ENCODE measurements at places on chromosomes 6 and 20.

DNA sequence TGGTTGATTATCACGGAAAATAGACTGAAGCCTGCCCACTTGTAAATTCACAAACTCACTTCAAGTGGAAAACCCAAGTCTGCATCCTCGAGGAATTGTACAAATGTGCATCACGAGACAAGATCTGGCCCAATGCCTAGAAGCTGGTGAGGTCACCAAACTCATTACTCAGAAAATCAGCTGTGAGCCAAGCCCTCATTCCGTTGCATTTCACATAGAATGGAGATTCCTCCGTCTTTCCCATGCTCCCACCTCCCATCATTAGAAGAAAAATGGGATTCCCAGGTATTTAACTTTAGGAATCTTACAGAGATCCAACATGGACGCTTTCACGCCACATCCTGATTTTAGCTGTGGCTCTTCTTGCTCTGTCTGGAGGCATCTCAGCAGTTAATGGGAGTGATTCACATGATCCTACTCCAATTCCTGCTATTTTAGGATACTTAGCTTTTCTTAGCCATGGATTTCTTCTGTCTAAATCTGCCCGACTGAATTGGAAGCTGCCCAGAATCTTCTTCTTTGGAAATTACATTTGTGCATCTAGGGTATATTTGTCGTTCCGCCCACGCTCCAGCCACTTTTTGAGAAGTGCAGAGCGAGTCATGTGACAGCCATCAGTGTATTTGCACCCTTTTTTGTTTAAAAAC lies 68.7 kb upstream of the STMND1 start:
- peak overlapping the region; percentile 2 for H3K4me3 ChIP-seq
- H3K36me3 ChIP-seq: no peaks in the 10 kb centered on the region
- H3K4me1 ChIP-seq: peaks cover 17% of the 10 kb centered on the region
- H3K27me3 ChIP-seq: no peaks in the 10 kb centered on the region

DNA sequence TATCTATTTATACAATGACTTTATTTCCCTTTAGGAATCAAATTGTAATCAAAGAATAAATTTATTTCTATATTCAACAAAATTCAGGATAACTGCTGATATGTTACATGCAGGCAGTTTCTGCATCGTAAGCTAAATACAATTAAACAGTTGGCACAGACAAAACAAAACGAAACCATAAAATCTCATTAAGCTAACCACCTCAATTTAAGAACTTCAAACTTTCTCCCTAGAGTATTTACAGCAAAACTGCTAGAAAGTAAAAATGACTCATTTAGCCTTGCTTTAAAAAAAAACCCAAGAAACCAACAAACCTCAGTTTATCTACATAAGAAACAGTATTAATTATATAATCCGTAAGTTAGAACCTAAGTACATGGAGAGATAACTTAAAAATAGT lies 17.1 kb downstream of the SSR1 start:
- H3K4me1 ChIP-seq: no peaks in the 10 kb centered on the region
- H3K4me3 ChIP-seq: no peak overlapping the region
- no peaks in the 10 kb centered on the region for H3K27me3 ChIP-seq
- peaks cover 6% of the 10 kb centered on the region for H3K36me3 ChIP-seq
- DNase-seq: no peak
- no peak overlapping the region for H3K27ac ChIP-seq

DNA sequence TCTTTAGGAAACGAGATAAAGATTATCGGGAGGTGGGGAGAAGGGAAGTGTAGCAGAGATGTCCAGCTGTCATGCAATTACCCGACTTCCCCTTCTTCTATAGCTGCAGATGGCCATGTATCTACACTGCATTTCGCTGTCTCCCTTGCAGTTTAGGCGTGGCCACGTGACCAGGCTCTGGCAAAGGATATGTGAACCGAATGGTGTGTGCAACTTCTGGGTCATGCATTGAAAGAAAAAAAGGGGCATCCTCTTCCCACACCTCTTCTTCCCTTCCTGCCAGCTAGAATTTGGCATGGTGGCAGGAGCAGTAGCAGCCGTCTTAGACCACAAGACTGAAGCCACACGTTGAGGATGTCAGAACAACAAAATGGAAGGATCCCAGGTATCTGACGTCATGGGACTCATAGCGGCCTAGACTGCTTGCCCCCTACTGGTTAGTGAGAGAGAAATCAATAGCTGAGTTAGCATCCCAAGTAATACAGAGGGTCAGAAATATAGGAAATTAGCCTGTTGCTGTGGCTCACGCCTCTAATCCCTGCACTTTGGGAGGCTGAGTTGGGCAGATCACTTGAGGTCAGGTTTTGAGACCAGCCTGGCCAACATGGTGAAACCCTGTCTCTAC lies 32.8 kb downstream of the TCF15 start:
- H3K4me3 ChIP-seq: no peak overlapping the region
- H3K27ac ChIP-seq: no peak overlapping the region
- H3K36me3 ChIP-seq: no peaks in the 10 kb centered on the region
- H3K27me3 ChIP-seq: peaks cover 14% of the 10 kb centered on the region

DNA sequence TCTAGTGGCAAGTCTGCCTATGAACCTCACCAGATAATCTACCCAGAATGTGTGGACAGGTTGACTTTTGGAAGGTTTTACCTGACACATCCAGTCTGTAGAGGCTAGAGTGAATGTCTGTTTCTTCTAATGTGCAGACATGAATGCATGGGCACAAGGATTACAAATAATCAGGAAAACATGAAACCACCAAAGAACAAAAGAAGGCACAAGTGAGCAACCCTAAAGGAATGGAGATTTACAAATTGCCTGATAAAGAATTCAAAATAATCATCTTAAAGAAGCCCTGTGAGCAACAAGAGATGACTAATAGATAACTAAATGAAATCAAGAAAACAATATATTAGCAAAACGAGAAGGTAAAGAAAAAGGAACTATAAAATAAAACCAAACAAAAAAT lies 876.1 kb upstream of the ADGRB3 start:
- H3K36me3 ChIP-seq: no peaks in the 10 kb centered on the region
- H3K4me1 ChIP-seq: no peaks in the 10 kb centered on the region
- no peak for DNase-seq
- no peak overlapping the region for H3K4me3 ChIP-seq
- no peaks in the 10 kb centered on the region for H3K27me3 ChIP-seq

GRCh38 chr6:4274382-4275082 lies 139.2 kb upstream of the ECI2 start:
- H3K4me1 ChIP-seq: no peaks in the 10 kb centered on the region
- no peaks in the 10 kb centered on the region for H3K36me3 ChIP-seq
- no peak overlapping the region for H3K4me3 ChIP-seq
- DNase-seq: no peak

DNA sequence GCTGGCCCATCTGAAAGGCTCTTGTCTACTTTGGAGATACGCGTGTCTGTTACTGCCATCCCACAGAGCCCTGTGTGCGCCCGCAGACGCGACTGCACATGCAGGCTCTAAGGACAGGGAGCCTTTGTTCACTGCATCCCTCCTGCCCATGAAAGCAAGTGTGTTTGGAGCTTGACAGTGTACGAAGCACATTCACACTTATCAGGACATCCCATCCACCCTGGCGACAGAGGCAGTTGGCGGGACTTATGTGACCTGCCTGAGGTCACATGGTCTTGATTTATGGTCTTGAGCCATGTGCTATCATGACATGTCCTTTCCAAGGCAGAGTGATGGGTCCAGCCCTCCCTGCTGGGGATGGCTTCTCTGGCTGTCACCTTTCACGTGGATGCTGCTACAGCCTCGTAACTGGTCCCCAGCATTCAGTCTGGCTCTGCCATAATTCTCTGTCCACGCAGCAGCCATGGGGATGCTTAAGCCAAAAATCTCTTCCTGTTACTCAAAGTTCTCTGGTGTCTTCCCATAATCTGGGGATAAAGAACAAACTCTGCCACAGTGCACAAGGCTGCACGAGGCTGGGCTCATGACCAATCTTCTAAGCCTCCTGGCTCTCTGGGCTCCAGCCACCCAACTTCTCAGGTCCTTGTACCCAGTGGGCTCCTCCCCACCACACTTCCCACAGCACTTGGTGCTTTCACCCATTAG lies 36.3 kb upstream of the FAM83D start:
- no peak overlapping the region for H3K4me3 ChIP-seq
- H3K36me3 ChIP-seq: no peaks in the 10 kb centered on the region
- no peak for DNase-seq
- no peak overlapping the region for H3K27ac ChIP-seq
- H3K4me1 ChIP-seq: no peaks in the 10 kb centered on the region

- no peaks in the 10 kb centered on the region for H3K27me3 ChIP-seq
- no peak for DNase-seq
- no peaks in the 10 kb centered on the region for H3K4me1 ChIP-seq
- H3K4me3 ChIP-seq: no peak overlapping the region
Observed at GRCh38 chr6:5302220-5302946, 41.1 kb downstream of the FARS2 start.

GRCh38 chr6:111793711-111794111 lies 79.5 kb downstream of the FYN start:
- no peaks in the 10 kb centered on the region for H3K36me3 ChIP-seq
- H3K4me1 ChIP-seq: peaks cover 7% of the 10 kb centered on the region
- H3K27ac ChIP-seq: no peak overlapping the region
- no peak overlapping the region for H3K4me3 ChIP-seq
- no peaks in the 10 kb centered on the region for H3K27me3 ChIP-seq
- no peak for DNase-seq

GRCh38 chr20:63116412-63117106 lies 99.4 kb downstream of the YTHDF1 start:
- no peaks in the 10 kb centered on the region for H3K4me1 ChIP-seq
- H3K36me3 ChIP-seq: no peaks in the 10 kb centered on the region
- no peak overlapping the region for H3K27ac ChIP-seq
- peak; percentile 4 for DNase-seq

DNA sequence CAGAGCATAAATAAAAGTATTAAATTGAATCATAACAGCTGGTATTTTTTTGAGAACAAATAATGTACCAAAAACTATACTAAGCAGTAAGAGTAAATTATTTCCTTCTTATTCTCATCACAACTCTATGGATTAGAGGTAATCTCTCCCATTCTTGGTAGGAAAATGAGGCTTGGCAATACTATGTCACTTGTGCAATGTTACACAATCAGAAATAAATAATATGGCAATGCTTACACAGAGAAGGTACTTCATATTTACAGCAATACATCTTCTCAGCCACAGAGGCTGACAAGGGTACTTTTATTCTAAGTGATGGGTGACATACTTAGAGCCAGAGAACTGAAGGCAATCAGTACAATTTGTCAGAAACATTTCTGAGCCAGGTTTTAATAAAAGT lies 3.9 kb downstream of the DST start:
- peaks cover 11% of the 10 kb centered on the region for H3K36me3 ChIP-seq
- H3K27ac ChIP-seq: no peak overlapping the region
- peaks cover 11% of the 10 kb centered on the region for H3K4me1 ChIP-seq
- no peaks in the 10 kb centered on the region for H3K27me3 ChIP-seq
- DNase-seq: no peak

- no peak for DNase-seq
- H3K27me3 ChIP-seq: no peaks in the 10 kb centered on the region
- no peaks in the 10 kb centered on the region for H3K4me1 ChIP-seq
- no peak overlapping the region for H3K27ac ChIP-seq
- no peak overlapping the region for H3K4me3 ChIP-seq
Observed at GRCh38 chr6:152836523-152836922, 85.9 kb downstream of the VIP start.

GRCh38 chr6:90222724-90223198 lies 73.9 kb downstream of the BACH2 start:
- H3K4me1 ChIP-seq: peaks cover 6% of the 10 kb centered on the region
- H3K27ac ChIP-seq: no peak overlapping the region
- no peak overlapping the region for H3K4me3 ChIP-seq
- DNase-seq: no peak
- H3K27me3 ChIP-seq: no peaks in the 10 kb centered on the region
- H3K36me3 ChIP-seq: no peaks in the 10 kb centered on the region

- no peak overlapping the region for H3K4me3 ChIP-seq
- H3K4me1 ChIP-seq: no peaks in the 10 kb centered on the region
- no peak overlapping the region for H3K27ac ChIP-seq
- no peaks in the 10 kb centered on the region for H3K36me3 ChIP-seq
Observed at GRCh38 chr6:15588971-15589634, 73.7 kb downstream of the DTNBP1 start.

DNA sequence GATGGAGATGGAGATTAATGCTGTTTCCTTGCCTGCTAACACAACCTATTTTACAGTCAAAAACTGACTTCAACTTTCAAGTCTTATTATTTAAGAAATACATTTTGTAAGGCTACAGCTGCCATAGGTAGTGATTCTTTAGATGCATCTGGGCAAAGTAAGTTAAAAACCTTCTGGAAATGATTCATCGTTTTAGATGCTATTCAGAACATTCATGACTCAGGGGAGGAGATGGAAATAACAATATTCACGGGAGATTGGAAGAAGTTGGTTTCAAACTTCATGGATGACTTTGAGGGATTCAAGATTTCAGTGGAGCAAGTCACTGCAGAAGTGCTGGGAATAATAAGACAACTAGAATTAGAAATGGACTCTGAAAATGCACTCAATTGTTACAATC lies 174.9 kb upstream of the GGTLC1 start:
- no peak overlapping the region for H3K27ac ChIP-seq
- no peaks in the 10 kb centered on the region for H3K4me1 ChIP-seq
- no peaks in the 10 kb centered on the region for H3K27me3 ChIP-seq
- no peak overlapping the region for H3K4me3 ChIP-seq
- no peaks in the 10 kb centered on the region for H3K36me3 ChIP-seq

GRCh38 chr6:38695933-38696332 lies 7.0 kb downstream of the GLO1 start:
- DNase-seq: no peak
- H3K4me1 ChIP-seq: no peaks in the 10 kb centered on the region
- no peaks in the 10 kb centered on the region for H3K27me3 ChIP-seq
- H3K36me3 ChIP-seq: no peaks in the 10 kb centered on the region
- H3K27ac ChIP-seq: no peak overlapping the region

- no peaks in the 10 kb centered on the region for H3K27me3 ChIP-seq
- H3K4me1 ChIP-seq: peaks cover 2% of the 10 kb centered on the region
- no peaks in the 10 kb centered on the region for H3K36me3 ChIP-seq
- H3K27ac ChIP-seq: no peak overlapping the region
Observed at GRCh38 chr6:105740946-105741645, 338.2 kb upstream of the PREP start.

GRCh38 chr6:18317850-18318249 lies 53.5 kb upstream of the DEK start:
- no peak overlapping the region for H3K27ac ChIP-seq
- no peaks in the 10 kb centered on the region for H3K27me3 ChIP-seq
- H3K4me1 ChIP-seq: peaks cover 4% of the 10 kb centered on the region
- no peak overlapping the region for H3K4me3 ChIP-seq

GRCh38 chr20:2518558-2518957 lies 9.8 kb upstream of the ZNF343 start:
- H3K27me3 ChIP-seq: no peaks in the 10 kb centered on the region
- H3K27ac ChIP-seq: no peak overlapping the region
- peaks cover 7% of the 10 kb centered on the region for H3K4me1 ChIP-seq
- no peaks in the 10 kb centered on the region for H3K36me3 ChIP-seq

GRCh38 chr6:31752739-31753319 lies 9.6 kb upstream of the SAPCD1 start:
- H3K27me3 ChIP-seq: no peaks in the 10 kb centered on the region
- DNase-seq: peak; percentile 66
- H3K27ac ChIP-seq: no peak overlapping the region
- no peaks in the 10 kb centered on the region for H3K36me3 ChIP-seq
- H3K4me1 ChIP-seq: peaks cover 2% of the 10 kb centered on the region
- no peak overlapping the region for H3K4me3 ChIP-seq

GRCh38 chr20:38227420-38228360 lies 32.8 kb downstream of the KIAA1755 start:
- no peaks in the 10 kb centered on the region for H3K36me3 ChIP-seq
- no peaks in the 10 kb centered on the region for H3K4me1 ChIP-seq
- DNase-seq: no peak
- no peaks in the 10 kb centered on the region for H3K27me3 ChIP-seq
- no peak overlapping the region for H3K4me3 ChIP-seq
